Thyroid gland (tissue), 4 donors: ENCODE measurements at places on chromosomes 2 and 18.

GRCh38 chr2:40814616-40815015, 362.7 kb upstream of the SLC8A1 start:
- no peak for DNase-seq

GRCh38 chr2:28828382-28828781, 17.7 kb downstream of the SPDYA start:
- no peak for DNase-seq

- no peak for DNase-seq
Observed at GRCh38 chr18:48134609-48135008, 204.2 kb upstream of the SMAD2 start.

- DNase-seq = no peak
Observed at GRCh38 chr2:100193291-100193710, 50.9 kb upstream of the AFF3 start.

DNA sequence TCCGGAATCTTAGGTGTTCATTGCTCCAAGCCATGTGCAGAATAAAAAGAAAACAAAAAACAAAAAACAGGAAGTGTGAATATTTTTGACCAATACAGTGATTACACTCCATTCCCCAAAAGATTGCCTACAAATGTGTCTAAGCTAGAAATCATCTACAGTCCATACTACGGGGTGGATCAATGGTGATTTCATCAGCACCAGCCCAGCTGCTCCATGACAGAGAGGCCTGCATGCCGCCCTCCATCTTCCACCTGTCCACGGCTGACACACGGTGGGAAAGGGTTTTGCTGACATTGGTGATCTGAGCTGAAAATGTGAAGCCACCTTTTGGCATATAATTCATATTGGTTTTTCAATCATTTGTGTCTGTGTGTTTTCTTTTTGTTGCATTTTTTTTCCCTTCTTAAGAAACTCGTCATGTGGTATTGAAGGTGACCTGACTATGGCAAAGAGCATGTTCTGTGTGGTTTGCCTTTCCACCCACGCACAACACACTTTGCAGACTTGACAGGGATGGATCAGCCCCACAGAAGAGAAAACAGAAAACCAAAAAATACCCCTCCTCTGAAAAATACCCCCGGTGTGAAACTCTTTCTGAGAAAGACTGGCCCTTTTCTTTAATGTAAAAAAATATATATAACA, 533.1 kb downstream of the RNF144A start:
- DNase-seq = no peak

- no peak for DNase-seq
Observed at GRCh38 chr2:241729868-241730267, 4.6 kb upstream of the D2HGDH start.

DNA sequence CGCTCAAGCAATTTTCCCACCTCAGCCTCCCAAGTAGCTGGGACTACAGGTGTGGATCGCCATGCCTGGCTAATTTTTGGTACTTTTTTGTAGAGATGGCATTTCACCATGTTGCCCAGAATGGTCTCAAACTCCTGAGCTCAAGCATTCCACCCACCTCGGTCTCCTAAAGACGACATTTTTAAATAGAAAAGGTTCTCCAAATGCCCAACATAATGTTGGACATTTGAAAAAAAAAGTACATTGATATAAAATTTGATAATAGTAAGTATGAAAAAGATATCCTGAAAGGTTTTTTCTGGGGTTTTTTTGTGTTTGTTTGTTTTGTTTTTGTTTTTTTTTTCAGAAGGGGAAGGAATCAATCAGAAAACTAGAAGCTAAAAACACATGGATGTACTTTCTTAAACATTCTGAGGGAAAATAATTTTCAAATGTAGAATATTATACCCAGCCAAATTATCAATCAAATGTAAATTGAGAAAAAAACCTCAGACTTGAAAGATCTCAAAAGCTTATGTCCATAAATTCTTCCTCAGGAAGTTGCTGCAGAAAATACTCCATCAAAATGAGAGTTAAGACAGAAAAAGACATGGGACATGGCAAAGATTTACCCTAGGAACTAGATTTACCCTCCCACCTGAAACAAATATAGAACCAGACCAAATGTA, 42.8 kb upstream of the MYCN start:
- DNase-seq = no peak

- DNase-seq = peak; percentile 11
Observed at GRCh38 chr2:204024503-204024902, 87.9 kb downstream of the ICOS start.

DNA sequence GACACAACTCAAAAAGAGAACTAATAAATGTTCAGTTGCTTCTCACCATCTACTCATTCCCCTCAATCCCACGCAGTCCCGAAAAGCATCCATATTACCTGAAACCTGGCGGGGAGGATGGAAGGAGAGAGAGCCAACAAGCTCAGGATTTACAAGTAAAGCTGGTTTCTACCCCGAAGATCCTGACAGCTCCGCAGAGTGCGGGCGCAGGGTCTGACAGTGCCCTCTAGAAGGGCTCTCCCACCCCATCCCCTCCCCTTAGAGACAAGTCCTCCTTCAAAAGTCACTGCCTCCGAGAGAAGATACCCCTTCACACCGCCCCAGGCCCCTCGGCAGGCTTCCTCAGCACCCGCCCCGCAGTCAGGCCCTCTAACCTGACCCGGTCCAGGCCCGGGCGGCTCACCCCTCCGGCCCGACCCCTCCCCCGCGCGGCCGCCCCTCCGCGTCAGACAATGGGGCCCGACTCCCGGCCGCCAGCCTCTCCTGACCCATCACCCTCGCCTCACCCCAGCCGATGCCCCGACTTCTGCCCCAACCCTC, 550 bp downstream of the RAB1A start:
- peak; percentile 60 for DNase-seq

DNA sequence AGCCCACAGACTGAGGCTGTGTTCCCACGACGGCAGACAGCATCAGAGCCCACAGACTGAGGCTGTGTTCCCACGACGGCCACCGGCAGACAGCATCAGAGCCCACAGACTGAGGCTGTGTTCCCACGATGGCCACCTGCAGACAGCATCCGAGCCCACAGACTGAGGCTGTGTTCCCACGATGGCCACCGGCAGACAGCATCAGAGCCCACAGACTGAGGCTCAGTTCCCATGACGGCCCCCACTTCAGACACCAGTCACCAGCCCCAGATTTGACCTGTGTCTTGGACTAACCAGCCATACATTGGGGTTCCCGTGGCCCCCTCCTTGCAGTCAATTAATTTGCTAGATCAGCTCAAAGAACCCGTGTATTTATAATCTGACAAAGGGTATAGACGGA, 57.8 kb upstream of the SNTG2 start:
- no peak for DNase-seq

- DNase-seq = no peak
Observed at GRCh38 chr2:136448432-136448831, 316.9 kb upstream of the THSD7B start.

DNA sequence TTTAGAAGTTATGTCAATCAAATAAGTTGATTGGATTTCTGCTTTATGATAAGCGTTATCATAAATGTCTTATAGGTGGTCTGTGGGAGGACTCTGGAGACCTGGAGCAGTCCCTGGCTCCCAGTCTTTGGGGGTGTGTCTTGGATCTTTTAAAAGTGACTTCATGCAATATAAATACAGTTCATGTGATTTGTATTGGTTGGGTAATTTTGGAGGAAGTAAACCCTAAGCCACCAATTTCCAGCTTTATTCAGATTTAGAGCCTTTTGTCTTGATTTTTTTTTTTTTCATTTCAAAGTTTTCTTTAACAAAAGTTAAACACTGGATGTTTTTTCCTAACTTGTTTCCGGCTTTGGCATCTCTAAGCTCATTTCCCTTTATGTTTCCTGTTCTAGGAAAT, 68.8 kb downstream of the MAP4K4 start:
- DNase-seq = no peak

DNA sequence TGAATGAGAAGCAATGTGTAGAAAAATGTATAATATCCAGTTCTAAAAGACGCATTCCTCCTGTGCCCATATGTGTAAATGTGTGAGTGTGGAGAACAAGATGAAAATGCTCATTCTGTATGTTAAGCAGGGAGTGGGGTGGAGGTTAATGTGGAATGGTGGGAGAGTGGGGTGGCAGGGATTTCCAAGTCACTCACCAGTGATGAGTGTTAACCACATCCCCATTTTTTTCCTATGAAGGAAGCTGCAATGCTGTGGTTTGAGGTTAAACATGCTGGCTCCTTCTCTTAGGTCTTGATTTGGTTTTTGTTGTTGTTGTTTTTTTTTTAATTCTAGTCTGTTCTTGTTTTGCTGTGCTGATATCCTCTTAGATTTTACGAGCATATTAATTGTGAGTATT, 169.4 kb downstream of the NEDD4L start:
- DNase-seq = no peak

DNA sequence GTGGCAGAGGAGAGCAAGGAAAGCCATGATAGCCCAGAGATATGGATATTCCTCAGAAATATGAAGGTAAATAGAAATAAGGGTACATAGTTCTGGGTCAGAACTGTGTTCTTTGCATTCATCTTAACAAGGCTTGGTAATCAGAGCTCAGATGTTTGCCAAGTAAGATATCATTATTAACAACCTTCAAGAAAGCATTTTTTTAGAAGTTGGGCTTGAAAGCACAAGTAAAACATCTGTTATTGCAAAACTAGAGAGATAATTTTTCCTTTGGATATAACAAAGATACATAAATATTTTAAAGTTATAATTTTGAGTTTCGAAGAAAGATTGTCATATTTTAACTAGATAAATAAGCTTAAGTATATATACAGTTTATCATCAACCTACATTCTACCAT, 171.4 kb downstream of the ZNF804A start:
- DNase-seq = no peak

- no peak for DNase-seq
Observed at GRCh38 chr2:137190411-137191195, 425.3 kb downstream of the THSD7B start.

GRCh38 chr18:31487246-31488015, 10.5 kb upstream of the DSG2 start:
- no peak for DNase-seq

GRCh38 chr18:28108254-28108653, 68.7 kb downstream of the CDH2 start:
- DNase-seq = no peak
